ENCODE measurements at places on chromosomes 13 and 19.
A peak's percentile ranks its signal among the peaks of the same experiment; 100 is the strongest.

DNA sequence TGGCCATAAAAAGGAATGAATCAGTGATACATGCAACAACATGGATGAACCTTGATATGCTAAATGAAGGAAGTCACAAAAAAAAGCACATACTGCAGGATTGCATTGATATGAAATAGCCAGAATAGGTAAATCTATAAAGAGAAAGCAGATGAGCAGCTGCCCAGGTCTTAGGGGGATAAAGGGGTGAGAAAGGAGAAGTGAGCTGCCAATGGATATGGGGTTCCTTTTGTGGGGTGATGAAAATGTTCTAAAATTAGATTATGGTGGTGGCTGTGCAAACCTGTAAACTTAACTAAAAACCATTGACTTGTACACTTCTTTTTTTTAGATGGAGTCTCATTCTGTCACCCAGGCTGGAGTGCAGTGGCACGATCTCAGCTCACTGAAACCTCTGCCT is 12.1 kb downstream of the HAS1 start:
- no peak for DNase-seq

- DNase-seq, result no peak
Measured at GRCh38 chr13:104473936-104474335, 1407.7 kb upstream of the SLC10A2 start.

- peak; percentile 18 for DNase-seq
Measured at GRCh38 chr19:32339988-32340874, 5.2 kb upstream of the ZNF507 start.

GRCh38 chr19:54633401-54633800 is 3.1 kb downstream of the LILRB1 start:
- DNase-seq, result no peak

DNA sequence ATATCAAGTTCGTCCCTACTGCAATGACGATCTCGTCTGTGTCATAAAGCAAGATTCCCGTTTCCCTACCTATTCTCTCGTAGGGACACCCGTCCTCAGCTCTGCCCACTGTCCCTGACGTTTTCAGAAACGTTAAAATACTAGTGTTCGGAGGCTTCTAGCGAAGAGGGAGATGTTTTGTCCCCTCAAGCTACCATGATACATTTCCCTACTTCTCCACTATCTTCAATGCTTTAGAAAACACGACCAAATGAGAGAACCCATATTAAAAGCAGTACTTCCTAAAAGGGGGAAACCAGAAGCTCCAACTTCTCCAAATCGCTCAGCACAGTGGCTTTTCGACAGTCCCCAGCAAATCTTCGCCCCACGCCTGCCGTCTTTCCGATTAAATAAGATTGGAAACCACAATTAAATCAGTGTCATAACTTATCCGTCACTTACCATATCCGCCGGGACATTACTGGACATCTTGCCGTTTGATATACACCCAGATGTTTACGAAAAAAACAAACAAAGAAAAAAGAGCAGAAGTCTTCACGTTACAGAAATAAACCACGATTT is 1.3 kb downstream of the UBL3 start:
- no peak for DNase-seq

DNA sequence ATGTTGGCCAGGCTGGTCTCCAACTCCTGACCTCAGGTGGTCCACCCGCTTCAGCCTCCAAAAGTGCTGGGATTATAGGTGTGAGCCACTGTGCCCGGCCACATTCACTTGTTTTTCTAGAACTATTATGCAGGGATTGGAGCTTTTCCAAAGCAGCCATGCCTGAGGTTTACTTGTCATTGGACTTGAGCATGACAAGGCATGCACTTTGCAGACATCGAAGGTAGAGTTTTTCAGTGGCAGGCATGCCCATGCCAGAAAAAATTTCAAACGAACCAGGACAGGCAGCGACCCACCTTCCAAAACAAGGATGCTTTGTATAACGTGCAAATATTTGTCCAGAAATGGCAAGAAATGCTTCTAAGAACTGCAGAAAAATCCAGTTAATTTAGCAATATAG is 17.7 kb downstream of the PNMA8A start:
- no peak for DNase-seq

DNA sequence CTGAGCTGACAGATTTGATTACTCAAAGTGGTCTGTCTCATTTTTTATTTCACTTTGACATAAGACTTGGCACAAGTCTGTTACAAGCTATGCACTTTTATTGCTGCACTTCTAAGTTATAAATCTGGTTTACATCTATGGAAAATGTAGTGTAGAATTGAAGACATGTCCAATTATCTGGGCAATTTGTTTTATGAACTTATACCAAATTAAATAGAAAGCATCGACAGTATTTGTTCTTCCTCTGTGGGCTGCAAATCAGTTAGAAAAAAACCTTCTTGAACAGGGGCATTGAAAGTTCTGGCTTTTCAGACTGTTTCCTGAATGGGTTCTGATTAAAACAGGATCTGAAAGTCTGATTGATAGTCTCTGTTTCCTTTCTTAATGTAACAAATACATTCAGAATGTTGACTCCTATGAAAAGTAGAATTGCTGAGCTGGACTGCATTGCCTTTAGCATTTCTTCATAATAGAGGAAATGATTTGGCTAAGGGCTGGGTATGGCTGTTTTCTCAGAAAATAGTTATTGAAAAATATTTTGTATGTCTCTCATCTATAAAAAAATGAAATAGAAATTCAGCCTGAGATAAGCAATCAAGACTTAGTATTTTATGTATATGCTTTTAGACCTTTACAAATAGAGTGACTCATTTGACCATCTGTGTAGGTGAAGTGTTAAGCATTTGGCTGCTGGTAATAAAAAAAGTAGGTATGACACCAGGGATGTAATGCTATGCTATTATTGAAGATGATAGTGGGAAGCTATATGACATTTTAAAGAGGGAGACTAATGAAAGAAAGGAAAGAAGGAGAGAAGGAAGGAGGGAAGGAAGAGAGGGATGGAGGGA is 210.9 kb upstream of the SPRY2 start:
- no peak for DNase-seq

DNA sequence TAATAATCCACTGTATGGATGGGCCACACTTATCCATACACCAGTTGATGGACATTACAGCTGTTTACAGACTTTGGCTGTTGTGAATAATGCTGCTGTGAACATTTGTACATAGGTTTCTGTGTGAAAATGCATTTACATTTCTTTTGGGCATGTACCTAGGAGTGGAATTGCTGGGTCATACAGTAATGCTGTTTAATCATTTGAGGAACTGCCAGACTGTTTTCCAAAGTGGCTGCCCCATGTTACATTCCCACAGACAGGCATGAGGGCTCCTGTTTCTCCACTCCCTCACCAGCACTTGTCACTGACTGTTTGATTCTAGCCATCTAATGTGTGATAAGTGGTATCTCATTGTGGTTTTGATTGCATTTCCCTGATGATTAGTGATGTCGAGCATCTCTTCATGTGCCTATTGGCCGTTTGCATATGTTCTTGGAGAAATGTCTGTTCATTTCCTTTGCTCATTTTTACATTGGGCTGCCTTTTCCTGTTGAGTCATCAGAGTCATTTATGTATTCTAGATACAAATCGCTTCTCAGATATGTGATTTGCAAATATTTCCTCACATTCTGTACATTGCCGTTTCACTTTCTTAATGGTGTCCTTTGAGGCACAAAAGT is 12.8 kb downstream of the TMEM255B start:
- DNase-seq, result no peak

- no peak for DNase-seq
Measured at GRCh38 chr13:106373989-106374572, 161.4 kb downstream of the EFNB2 start.

DNA sequence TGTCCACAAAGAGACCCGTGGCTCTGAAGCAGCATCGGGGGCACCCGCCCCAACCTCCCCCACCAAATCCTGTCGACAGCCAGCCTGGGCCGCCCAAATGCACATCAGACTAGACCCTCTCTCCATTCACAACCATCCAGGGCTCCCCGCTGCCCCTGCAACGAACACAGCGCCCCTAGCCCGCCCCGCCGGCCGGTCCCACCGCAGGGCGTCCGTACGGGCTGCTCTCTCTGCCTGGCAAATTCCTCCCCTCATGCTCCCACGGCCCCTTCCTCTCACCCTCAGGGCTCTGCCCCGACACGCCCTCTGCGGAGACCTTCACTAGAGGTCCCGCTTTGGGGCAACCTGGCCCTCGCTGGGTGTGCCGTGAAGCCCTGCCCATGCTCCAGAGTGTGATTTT is 7.1 kb downstream of the TCF3 start:
- no peak for DNase-seq

DNA sequence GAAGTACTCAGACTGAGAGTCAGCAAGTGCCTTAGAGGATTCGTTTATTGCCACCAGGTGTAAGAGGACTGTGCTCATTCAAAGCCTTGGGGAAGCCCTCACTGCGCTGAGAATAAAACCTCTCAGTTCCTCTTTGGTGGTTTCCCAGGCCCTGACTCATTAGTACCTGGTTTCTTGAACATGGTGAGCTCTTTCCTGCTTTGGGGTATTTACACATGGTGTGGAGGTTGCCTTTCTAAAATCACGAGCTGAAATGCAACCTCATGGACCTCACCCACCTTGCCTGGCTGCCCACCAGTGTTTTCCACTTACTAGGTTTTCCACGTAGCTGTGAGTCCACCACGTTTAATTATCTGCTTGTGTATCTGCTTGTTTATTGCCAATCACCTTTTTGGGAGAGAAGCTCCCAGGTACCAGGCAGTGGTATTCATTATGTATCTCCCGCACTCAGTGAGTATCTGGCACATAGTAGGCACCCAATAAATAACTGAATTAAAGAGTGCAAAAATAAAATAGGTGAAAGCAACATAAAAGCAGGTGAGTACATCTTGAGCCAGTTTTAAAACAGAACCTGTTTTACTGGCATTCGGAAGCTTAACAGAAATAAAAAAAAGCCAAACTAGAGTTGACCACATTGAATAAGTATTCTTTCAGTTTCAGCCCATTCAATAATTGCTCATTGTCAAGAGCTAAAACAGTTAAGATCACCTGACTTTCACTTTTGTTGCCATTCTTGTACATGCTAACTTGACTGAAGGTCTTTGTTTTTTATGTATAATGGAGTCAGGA is 533.0 kb downstream of the MYO16 start:
- DNase-seq, result no peak

DNA sequence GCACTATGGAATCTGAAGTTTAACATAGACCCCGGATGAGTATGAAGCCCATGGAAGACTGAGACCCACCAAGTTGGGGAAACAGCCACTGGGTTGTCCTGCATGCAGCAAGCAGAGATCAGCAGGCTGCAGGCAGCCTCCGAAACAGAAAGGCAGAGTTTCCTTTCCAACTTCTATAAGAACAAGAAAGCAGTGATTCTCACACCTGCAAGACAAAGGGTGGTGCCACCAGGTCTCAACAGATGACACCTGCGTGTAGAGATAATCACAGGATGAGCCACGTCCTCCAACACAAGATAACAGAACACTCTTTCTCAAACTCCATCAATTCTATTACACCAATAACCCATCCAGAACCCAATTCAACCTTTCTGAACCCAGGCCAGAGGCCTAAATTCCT is 457.9 kb downstream of the FOXO1 start:
- no peak for DNase-seq

- DNase-seq, result no peak
Measured at GRCh38 chr19:45817725-45818301, 2.7 kb upstream of the RSPH6A start.

GRCh38 chr19:47107953-47108746 is 5.4 kb downstream of the ZC3H4 start:
- DNase-seq, result no peak

DNA sequence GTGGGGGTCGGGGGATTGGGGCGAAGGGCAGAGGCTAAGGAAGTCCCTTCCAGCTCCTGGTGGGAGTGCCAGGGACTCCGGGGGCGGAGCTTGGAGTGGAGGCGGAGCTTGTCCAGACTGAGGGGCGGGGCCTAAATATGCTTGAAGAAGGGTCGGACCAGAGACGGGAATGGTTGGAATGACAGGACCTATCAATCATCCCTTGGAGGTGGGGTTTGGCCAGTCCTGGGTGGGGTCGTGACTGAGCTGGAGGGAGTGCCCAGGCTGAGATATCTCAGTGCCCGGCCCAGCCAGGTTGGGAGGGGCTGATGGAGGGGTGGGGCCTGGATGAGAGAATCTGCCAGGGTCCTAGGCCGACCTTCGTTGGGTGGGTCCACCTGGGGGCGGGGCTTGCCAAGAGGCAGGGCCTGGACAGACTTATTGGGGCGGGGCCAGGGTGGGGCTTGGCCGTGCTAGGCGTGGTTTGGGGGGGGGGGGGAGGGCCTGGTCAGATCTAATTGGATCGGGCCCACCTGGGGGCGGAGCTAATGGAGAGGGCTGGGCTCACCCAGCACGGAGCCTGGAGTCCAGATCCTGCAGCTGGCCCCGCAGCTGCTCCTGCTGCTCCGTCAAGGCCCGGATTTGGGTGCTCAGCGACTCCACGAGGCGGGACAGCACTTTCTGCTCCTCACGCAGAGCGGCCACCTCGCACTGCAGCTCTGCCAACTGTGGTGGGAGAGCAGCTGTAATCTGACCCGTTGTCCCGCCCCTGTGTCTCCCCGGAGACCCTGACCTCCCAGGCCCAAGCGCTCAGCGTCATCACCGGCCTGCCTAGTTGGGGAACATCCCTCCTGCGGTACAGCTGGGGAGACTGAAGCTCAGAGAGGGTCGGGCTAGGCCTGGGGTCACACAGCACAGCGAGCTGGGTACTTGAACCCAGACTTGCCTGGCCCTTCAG is 2.6 kb upstream of the WIZ start:
- no peak for DNase-seq

- no peak for DNase-seq
Measured at GRCh38 chr19:1584500-1585242, 8.0 kb downstream of the MBD3 start.
